Activated naive CD8-positive, alpha-beta T cell treated with anti-CD3 and anti-CD28 coated beads for 36 hours (primary cell): ENCODE measurements at places on chromosomes 4 and X. TPM values are rescaled to one million over a fixed set of nuclear protein-coding genes. Genes with fewer than 3 reads are reported as not detected.

TAF1 gene
- 30.5 TPM for total RNA-seq

KLKB1 gene
- total RNA-seq: not detected

ATOH1 gene
- not detected for total RNA-seq

KIAA1210 gene
- not detected for total RNA-seq

HSFX4 gene
- not detected for total RNA-seq

TENT5D gene
- total RNA-seq: not detected

GPC3 gene
- 0.14 TPM for total RNA-seq

GRCh38 chrX:140034916-140035315 lies 69.6 kb upstream of the CXorf66 start:
- peaks cover 10% of the 10 kb centered on the region for H3K27me3 ChIP-seq
- no peaks in the 10 kb centered on the region for H3K4me1 ChIP-seq
- no peak overlapping the region for H3K27ac ChIP-seq
- H3K36me3 ChIP-seq: no peaks in the 10 kb centered on the region

DNA sequence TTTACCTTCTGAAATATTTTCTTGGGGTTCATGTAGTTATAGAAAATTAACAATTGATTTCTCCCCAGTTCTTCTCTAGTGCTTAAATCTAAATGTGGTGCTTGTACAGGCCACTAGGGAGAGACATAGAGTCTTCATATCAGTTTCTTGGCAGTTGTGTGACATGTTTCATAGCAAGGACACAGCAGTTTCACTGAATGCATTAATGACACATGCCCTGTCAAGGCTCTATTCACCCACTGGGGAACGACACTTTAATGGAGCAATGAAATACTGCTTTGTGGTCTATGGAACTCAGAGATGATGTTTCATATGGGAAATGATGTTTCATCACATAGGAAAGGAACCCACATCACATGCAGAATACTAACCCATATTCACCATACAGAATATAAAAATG lies 2.8 kb downstream of the VEGFC start:
- H3K4me3 ChIP-seq: no peak overlapping the region
- H3K27ac ChIP-seq: no peak overlapping the region
- H3K36me3 ChIP-seq: no peaks in the 10 kb centered on the region
- H3K27me3 ChIP-seq: peaks cover 49% of the 10 kb centered on the region
- H3K4me1 ChIP-seq: peaks cover 3% of the 10 kb centered on the region

DNA sequence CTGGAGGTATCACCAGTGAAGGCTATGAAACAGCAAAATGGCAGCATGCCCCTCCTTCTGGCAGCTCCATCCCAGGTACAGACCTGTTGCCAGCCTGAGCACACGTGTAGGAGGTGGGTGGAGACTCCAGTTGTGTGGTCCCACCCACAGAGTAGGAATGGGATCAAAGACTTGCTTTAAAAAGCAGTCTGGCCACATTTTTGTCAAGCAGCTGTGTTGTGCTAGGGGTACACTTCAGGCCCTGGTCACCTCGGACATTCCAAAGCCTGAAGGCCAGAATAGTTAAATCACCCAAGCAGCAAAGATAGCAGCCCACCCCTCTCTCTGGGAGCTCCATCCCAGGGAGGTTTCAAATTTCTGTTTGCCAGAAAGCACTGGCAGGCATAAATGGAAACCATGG lies 20.3 kb upstream of the AMBN start:
- no peak overlapping the region for H3K4me3 ChIP-seq
- no peaks in the 10 kb centered on the region for H3K4me1 ChIP-seq
- no peaks in the 10 kb centered on the region for H3K36me3 ChIP-seq
- no peak for DNase-seq
- H3K27ac ChIP-seq: no peak overlapping the region

DNA sequence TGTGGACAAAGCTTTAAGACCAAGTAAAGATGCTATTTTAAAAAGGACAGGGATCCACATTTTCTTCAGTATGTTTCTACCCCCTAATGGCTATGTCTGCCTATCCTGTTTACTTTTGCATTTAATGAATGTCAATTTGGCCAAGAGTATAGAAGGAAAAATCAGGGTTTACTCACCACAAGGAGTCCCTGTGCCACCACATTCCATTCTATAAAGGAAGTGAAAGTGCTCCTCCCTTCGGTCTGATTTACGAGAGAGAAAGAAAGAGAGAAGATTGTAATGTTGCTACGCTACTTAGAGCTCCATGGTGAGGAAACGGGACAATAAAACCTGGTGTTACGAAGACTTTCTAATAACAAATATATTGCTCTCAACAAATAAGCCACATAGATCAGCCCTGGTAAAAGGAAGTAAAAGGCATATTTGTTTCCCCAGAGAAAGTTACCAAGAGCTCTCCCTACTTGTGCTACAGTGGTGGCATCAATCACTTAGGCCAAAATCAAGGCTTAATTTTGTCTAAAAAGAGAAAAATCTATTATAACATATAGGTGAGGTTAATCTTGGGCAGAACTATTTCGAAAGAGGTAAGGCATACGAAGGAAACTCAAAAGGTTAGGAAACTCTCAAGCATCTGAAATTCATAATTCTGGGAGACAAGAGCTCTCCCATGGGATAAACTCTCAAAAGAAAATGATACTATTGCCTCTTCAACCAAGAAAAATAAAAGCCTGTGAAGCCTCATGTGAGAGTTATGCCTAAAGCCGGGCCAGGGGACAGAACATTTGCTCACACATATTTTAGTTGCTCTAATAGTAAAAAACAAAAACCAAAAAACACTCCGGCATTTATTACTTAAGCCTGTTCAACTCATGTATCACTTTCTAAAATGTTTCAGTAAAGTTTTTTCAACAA lies 29.5 kb downstream of the TAPT1 start:
- H3K4me3 ChIP-seq: no peak overlapping the region
- no peak for DNase-seq
- peaks cover 8% of the 10 kb centered on the region for H3K36me3 ChIP-seq
- peak overlapping the region; percentile 7 for H3K27ac ChIP-seq

DNA sequence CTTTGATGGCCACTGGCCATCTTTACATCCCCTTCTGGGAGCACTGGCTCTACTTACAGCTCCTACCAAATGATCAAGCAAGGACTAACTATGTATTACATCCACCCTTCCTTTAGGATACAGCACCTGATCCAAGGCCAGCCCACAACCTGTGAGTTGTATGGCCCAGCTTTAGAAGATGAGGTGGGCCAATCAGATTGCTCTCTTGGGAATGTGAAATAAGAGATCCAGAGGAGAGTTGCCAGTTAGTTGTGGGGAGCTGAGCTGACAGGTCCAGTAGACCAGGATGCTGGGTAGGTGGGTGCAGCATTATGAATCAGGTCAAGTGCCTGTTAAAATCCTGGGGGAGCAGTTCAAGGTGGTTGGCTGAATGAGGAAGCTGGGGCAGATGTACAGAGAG lies 111.5 kb downstream of the GNL3L start:
- no peak for DNase-seq
- H3K27ac ChIP-seq: peak overlapping the region; percentile 57
- H3K27me3 ChIP-seq: no peaks in the 10 kb centered on the region
- H3K4me3 ChIP-seq: no peak overlapping the region
- H3K4me1 ChIP-seq: peaks cover 2% of the 10 kb centered on the region

DNA sequence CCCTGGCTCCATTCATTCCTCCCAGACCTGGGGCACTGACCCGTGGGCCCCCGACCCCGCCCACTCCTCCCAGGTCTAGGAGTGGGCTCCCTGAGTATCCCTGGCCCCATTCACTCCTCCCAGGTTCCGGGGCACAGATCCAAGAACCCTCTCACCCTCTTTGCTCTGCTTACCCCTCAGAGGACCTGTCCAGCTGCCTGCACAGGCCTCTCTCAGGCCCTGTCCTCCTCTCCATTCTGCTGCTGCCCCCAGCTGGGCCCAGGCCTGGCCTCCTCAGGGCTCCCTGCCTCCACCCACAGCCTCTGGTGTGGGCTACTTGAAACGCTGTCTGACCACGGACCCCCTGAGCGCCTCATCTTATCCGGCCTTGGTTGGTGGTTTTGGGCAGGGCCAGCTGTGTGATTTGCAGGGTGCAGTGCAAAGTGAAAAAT lies 217.7 kb upstream of the PSAPL1 start:
- DNase-seq: no peak
- no peaks in the 10 kb centered on the region for H3K36me3 ChIP-seq
- H3K27me3 ChIP-seq: peaks cover 10% of the 10 kb centered on the region
- no peak overlapping the region for H3K4me3 ChIP-seq
- H3K4me1 ChIP-seq: peaks cover 14% of the 10 kb centered on the region
- no peak overlapping the region for H3K27ac ChIP-seq

- H3K4me3 ChIP-seq: no peak overlapping the region
- no peaks in the 10 kb centered on the region for H3K27me3 ChIP-seq
- no peak overlapping the region for H3K27ac ChIP-seq
- no peak for DNase-seq
- H3K4me1 ChIP-seq: no peaks in the 10 kb centered on the region
Observed at GRCh38 chr4:119946359-119946758, 120.3 kb downstream of the MAD2L1 start.

DNA sequence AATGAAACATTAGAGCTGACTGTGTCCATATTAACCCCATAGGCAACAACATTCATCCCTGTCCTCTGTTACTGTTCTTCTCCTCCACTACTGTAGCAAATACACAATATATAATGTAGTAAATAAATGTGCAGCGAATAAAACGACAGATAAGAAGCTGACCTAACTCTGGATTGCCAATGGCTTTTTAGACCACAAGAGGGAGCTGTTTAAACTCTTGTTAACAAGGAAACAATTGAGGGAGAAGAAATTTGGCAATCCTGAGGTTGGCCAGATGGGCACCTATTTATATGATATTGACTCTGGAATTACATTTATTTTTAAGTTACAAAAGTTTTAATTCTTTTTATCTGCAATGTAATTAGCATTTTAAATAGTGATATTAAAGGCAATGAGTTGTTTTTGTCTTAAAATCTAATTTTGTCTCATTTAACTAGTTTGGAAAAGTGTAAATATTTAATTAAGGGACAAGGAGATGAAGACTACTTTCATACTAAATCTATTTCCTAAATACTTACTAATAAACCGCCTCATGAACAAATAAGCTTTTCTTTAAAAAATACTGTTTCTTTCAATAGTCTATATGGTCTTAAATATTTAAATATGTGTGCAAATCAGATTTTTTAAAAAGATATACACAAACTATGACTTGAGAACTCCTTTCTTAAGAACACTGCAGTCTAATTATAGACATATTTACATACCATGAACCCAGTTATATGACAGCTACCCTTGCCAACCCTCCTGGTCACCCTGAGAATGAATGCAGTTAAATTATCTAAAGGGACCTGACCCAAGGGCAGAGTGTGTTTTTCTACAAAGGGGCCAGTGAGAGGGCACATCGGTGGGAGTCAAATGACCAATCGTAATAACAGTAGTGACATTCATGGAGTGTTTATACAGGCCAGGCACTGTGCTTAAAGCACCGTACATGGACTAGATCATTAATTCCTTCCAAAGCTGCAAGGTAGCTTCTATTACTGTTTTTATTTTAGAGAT lies 52.9 kb upstream of the HPF1 start:
- no peak overlapping the region for H3K27ac ChIP-seq
- H3K4me3 ChIP-seq: no peak overlapping the region
- no peaks in the 10 kb centered on the region for H3K27me3 ChIP-seq
- no peaks in the 10 kb centered on the region for H3K4me1 ChIP-seq

GRCh38 chr4:33090910-33091309 lies 2370.7 kb downstream of the PCDH7 start:
- H3K4me3 ChIP-seq: no peak overlapping the region
- H3K4me1 ChIP-seq: no peaks in the 10 kb centered on the region
- no peak for DNase-seq
- no peaks in the 10 kb centered on the region for H3K27me3 ChIP-seq

GRCh38 chr4:120263618-120264017 lies 197.0 kb upstream of the MAD2L1 start:
- H3K36me3 ChIP-seq: no peaks in the 10 kb centered on the region
- H3K27me3 ChIP-seq: peaks cover 9% of the 10 kb centered on the region
- no peak for DNase-seq
- H3K4me3 ChIP-seq: no peak overlapping the region
- H3K4me1 ChIP-seq: no peaks in the 10 kb centered on the region
- H3K27ac ChIP-seq: no peak overlapping the region

GRCh38 chrX:916230-916599 lies 285.6 kb downstream of the SHOX start:
- no peaks in the 10 kb centered on the region for H3K27me3 ChIP-seq
- no peak for DNase-seq
- H3K36me3 ChIP-seq: no peaks in the 10 kb centered on the region
- no peaks in the 10 kb centered on the region for H3K4me1 ChIP-seq
- no peak overlapping the region for H3K4me3 ChIP-seq

DNA sequence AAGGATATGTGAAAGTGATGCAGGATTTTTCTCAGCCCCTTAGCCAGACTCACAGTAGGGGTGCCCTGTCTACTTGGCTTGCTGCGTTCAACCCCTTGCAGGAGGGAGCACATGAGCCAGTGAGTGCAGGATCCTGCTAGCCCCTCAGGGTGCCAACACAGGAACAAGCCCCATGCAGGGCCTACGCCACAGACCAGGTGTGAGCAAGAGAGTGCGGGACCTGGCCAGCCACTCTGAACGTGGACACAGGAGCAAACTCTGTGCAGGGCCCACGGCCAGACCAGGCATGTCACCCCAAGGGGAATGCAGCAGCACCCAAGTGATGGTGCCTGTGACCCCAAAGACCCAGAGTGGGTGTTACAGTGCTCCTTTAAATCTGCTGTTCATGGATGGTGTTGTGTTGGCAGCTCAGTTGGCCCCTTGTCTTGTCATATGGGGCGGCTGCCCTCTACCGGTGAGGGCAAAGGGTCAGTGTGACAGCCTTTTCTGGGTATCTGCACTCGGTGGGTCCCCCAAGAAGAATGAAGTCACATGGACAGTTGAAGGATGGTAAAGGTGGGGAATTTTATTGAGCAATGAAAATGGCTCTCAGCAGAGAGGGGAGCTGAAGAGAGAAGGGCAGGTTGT lies 188.4 kb upstream of the MAOA start:
- no peak overlapping the region for H3K4me3 ChIP-seq
- no peak overlapping the region for H3K27ac ChIP-seq
- DNase-seq: no peak
- H3K4me1 ChIP-seq: peaks cover 6% of the 10 kb centered on the region

GRCh38 chr4:134632056-134632455 lies 430.5 kb upstream of the PABPC4L start:
- no peak overlapping the region for H3K27ac ChIP-seq
- no peaks in the 10 kb centered on the region for H3K36me3 ChIP-seq
- no peak overlapping the region for H3K4me3 ChIP-seq

- H3K4me1 ChIP-seq: peaks cover 4% of the 10 kb centered on the region
- H3K27ac ChIP-seq: no peak overlapping the region
- no peaks in the 10 kb centered on the region for H3K36me3 ChIP-seq
- no peak for DNase-seq
- no peaks in the 10 kb centered on the region for H3K27me3 ChIP-seq
- no peak overlapping the region for H3K4me3 ChIP-seq
Observed at GRCh38 chrX:39897741-39898097, 200.0 kb downstream of the BCOR start.

DNA sequence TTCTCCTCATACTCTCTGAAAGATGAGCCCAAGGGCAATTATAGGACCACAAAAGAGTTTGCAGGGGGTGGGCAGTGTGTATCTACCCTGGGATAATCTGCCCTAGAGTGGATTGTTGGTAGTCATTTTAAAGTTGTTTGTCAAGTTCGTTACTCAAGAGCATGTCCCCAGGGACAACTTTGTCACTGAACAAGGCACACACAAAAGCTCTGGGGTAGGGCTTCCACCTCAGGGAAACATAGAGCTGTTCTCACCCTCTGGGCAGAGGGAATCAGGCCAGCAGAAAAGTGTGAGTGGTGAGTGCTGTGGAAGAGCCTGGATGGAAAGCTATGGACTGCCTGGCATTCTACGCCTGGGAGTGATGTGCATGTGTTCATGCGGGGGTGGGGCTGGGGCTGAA lies 23.3 kb upstream of the LEF1 start:
- no peak overlapping the region for H3K27ac ChIP-seq
- DNase-seq: no peak
- no peaks in the 10 kb centered on the region for H3K27me3 ChIP-seq
- H3K36me3 ChIP-seq: peaks cover 3% of the 10 kb centered on the region
- no peak overlapping the region for H3K4me3 ChIP-seq
